CD4-positive, CD25-positive, alpha-beta regulatory T cell (primary cell): ENCODE measurements at places on chromosomes 12 and 14. TPM values are rescaled to one million over a fixed set of nuclear protein-coding genes. Genes with fewer than 3 reads are reported as not detected.

- H3K4me3 ChIP-seq, result no peak overlapping the region
- H3K36me3 ChIP-seq, result no peaks in the 10 kb centered on the region
- no peaks in the 10 kb centered on the region for H3K27me3 ChIP-seq
- H3K4me1 ChIP-seq, result no peaks in the 10 kb centered on the region
- H3K27ac ChIP-seq, result no peak overlapping the region
Observed at GRCh38 chr14:97369901-97370300, 572.7 kb downstream of the VRK1 start.

- no peak overlapping the region for H3K27ac ChIP-seq
- no peaks in the 10 kb centered on the region for H3K27me3 ChIP-seq
- peaks cover 46% of the 10 kb centered on the region for H3K4me1 ChIP-seq
- no peaks in the 10 kb centered on the region for H3K36me3 ChIP-seq
- no peak overlapping the region for H3K4me3 ChIP-seq
Observed at GRCh38 chr14:52355526-52355925, 41.4 kb downstream of the PTGER2 start.

The KCNC2 gene
- total RNA-seq, result not detected

DNA sequence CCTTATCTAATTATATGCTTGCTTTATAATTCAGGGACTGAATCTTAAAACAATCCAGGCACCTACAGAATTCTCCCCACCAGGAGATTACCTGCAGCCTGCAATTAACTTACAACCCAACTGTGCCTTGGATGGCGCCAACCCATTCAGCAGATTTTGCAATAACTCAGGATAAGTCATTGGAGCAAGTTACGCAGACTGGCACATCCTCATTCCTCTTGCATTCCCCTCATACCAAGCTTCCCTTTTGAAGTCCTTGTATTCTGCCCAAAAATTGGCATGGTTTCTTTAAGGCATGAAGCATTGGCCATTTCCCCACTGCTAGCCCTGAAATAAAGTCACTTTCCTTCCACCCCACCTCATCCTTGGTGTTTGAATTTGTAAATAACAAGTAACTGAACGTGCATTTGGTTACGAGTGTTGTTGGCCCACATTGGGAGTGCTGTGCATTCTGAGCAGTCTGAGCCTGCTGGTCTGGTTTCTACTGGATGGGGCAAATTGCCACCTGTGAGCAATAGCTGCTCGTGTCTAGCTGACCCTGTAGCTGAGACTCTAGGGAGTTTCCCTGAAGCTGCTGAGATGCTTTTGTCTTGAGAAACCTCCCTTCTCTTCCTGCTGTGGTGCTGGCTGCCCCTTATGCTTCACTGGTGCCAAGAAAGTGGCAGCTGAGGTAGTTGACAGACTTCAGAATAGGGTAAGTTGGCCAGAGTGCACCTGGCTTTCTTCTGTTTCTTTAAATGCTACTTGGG lies 99.2 kb upstream of the SCAF11 start:
- H3K4me3 ChIP-seq, result no peak overlapping the region
- peaks cover 9% of the 10 kb centered on the region for H3K27me3 ChIP-seq
- DNase-seq, result no peak
- H3K27ac ChIP-seq, result no peak overlapping the region

GRCh38 chr14:70201994-70202393 lies 13.2 kb upstream of the SLC8A3 start:
- H3K4me1 ChIP-seq, result no peaks in the 10 kb centered on the region
- H3K27ac ChIP-seq, result no peak overlapping the region
- peaks cover 8% of the 10 kb centered on the region for H3K27me3 ChIP-seq
- no peak overlapping the region for H3K4me3 ChIP-seq

GRCh38 chr12:87051621-87052020 lies 795.4 kb upstream of the MGAT4C start:
- no peak for DNase-seq
- no peaks in the 10 kb centered on the region for H3K27me3 ChIP-seq
- H3K4me1 ChIP-seq, result no peaks in the 10 kb centered on the region
- H3K36me3 ChIP-seq, result no peaks in the 10 kb centered on the region

DNA sequence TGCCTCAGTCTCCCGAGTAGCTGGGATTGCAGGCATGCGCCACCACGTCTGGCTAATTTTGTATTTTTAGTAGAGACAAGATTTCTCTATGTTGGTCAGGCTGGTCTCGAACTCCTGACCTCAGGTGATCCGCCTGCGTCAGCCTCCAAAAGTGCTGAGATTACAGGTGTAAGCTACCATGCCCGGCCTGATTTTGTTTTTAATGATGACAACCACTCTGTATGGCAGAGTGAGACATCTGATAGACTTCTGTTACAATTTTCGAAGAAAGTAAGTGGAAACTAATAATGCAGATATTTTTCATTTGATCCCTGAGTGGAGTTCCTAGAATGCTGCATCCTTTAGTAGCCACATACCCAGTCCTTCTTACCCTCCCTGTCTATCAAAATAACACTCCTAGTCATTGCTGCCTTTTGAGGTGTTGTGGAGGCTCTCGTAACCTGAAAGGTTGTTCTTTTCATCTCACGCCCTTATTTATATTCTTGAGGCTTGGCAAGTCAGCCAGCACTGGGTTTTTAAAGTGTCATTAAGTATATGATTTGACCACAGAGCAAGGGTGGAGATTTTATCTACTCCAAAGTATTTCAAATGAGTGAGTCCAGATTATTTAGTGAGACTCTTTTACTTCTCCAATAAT lies 5.9 kb upstream of the EID3 start:
- no peak overlapping the region for H3K4me3 ChIP-seq
- H3K4me1 ChIP-seq, result peaks cover 7% of the 10 kb centered on the region
- no peak for DNase-seq
- no peak overlapping the region for H3K27ac ChIP-seq
- H3K27me3 ChIP-seq, result no peaks in the 10 kb centered on the region

- H3K4me1 ChIP-seq, result no peaks in the 10 kb centered on the region
- H3K27ac ChIP-seq, result no peak overlapping the region
- H3K4me3 ChIP-seq, result no peak overlapping the region
- no peaks in the 10 kb centered on the region for H3K36me3 ChIP-seq
- H3K27me3 ChIP-seq, result no peaks in the 10 kb centered on the region
Observed at GRCh38 chr14:66330228-66330627, 155.9 kb upstream of the CCDC196 start.

DNA sequence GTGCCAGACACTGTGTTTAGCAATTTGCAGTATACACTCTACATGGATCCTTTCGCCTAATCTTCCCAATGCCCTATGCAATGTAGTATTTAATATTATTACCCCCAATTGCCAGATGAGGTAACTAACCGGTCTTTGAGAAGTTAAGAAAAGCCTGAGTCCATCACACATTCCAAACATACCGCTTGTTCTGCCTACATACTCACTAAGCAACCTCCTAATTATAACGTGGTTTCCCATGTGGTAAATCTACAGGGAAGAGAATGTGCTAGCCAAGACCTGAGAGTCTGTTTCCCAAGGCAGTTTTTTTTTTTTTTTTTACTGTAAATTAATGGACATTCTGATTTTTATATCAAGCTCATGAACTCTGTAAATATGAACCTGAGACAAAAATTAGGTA lies 37.2 kb downstream of the ATP2B1 start:
- no peak for DNase-seq
- H3K4me1 ChIP-seq, result peaks cover 54% of the 10 kb centered on the region
- peak overlapping the region; percentile 46 for H3K4me3 ChIP-seq
- H3K36me3 ChIP-seq, result peaks cover 2% of the 10 kb centered on the region
- H3K27me3 ChIP-seq, result no peaks in the 10 kb centered on the region
- peak overlapping the region; percentile 34 for H3K27ac ChIP-seq

The ZNF385A gene
- 0.86 TPM for total RNA-seq

GRCh38 chr12:43728117-43728516 lies 30.5 kb downstream of the PUS7L start:
- DNase-seq, result no peak
- no peaks in the 10 kb centered on the region for H3K27me3 ChIP-seq
- H3K36me3 ChIP-seq, result no peaks in the 10 kb centered on the region
- no peak overlapping the region for H3K27ac ChIP-seq

GRCh38 chr12:127411166-127411915 lies 855.6 kb upstream of the TMEM132C start:
- no peak for DNase-seq
- no peak overlapping the region for H3K4me3 ChIP-seq
- no peak overlapping the region for H3K27ac ChIP-seq
- H3K36me3 ChIP-seq, result no peaks in the 10 kb centered on the region
- H3K4me1 ChIP-seq, result no peaks in the 10 kb centered on the region
- no peaks in the 10 kb centered on the region for H3K27me3 ChIP-seq
